ENCODE measurements at places on chromosomes 13 and 19. TPM values are rescaled to one million over a fixed set of nuclear protein-coding genes. Genes with fewer than 3 reads are reported as not detected.

MCEMP1 gene
- not detected for total RNA-seq

ASF1B gene
- total RNA-seq, result 24.0 TPM

RNF113B gene
- not detected for total RNA-seq

ONECUT3 gene
- total RNA-seq, result not detected

ADAT3 gene
- 3.9 TPM for total RNA-seq

SYCN gene
- not detected for total RNA-seq

SERTAD1 gene
- total RNA-seq, result 23.4 TPM

RDH8 gene
- total RNA-seq, result not detected

All from uterine smooth muscle cell (primary cell).